Spleen (tissue), 13 donors: ENCODE measurements at places on chromosomes 2 and 18. TPM values are rescaled to one million over a fixed set of nuclear protein-coding genes. Genes with fewer than 3 reads are reported as not detected.

Gene UNC50
- 36.1 TPM for polyA plus RNA-seq

Gene PPP1R1C
- polyA plus RNA-seq, result 0.48 TPM

Gene IL1A
- polyA plus RNA-seq, result 0.67 TPM

- H3K27me3 ChIP-seq, result no peaks in the 10 kb centered on the region
- H3K27ac ChIP-seq, result no peak overlapping the region
- H3K36me3 ChIP-seq, result no peaks in the 10 kb centered on the region
- H3K4me3 ChIP-seq, result no peak overlapping the region
- DNase-seq, result no peak
Measured at GRCh38 chr2:208010506-208010905, 14.8 kb downstream of the PLEKHM3 start.

GRCh38 chr2:230205721-230206120, 14.1 kb downstream of the SP110 start:
- no peaks in the 10 kb centered on the region for H3K27me3 ChIP-seq
- H3K27ac ChIP-seq, result peak overlapping the region; percentile 71
- peaks cover 75% of the 10 kb centered on the region for H3K4me1 ChIP-seq
- no peak for DNase-seq
- H3K4me3 ChIP-seq, result no peak overlapping the region

- no peak overlapping the region for H3K27ac ChIP-seq
- no peaks in the 10 kb centered on the region for H3K27me3 ChIP-seq
- no peak overlapping the region for H3K4me3 ChIP-seq
- H3K4me1 ChIP-seq, result no peaks in the 10 kb centered on the region
- no peak for DNase-seq
Measured at GRCh38 chr2:9412781-9413180, 10.5 kb downstream of the ITGB1BP1 start.

GRCh38 chr2:191158747-191159146, 8.0 kb upstream of the STAT4 start:
- H3K27me3 ChIP-seq, result no peaks in the 10 kb centered on the region
- H3K4me1 ChIP-seq, result no peaks in the 10 kb centered on the region
- no peak overlapping the region for H3K27ac ChIP-seq
- no peak for DNase-seq
- no peak overlapping the region for H3K4me3 ChIP-seq

DNA sequence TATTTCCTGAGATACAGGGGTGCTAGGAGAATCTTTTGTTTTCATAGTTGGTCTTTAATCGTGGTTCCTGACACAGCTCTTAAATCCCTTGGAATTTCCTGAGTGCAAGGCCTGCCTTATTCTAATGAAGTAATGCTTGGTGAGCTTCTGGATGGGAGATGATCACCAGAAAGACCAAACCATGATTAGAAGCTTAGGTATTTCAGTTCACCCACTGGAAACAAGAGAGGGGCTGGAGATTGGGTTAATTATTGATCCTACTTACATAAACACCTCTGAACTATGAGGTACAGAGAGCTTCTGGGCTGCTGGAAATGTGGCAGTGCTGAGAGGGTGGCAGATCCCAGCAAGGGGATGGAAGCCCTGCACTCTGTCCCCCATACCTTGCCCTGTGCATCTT, 406.8 kb downstream of the THSD7B start:
- no peak overlapping the region for H3K4me3 ChIP-seq
- no peaks in the 10 kb centered on the region for H3K36me3 ChIP-seq
- DNase-seq, result no peak
- no peak overlapping the region for H3K27ac ChIP-seq
- H3K4me1 ChIP-seq, result no peaks in the 10 kb centered on the region

DNA sequence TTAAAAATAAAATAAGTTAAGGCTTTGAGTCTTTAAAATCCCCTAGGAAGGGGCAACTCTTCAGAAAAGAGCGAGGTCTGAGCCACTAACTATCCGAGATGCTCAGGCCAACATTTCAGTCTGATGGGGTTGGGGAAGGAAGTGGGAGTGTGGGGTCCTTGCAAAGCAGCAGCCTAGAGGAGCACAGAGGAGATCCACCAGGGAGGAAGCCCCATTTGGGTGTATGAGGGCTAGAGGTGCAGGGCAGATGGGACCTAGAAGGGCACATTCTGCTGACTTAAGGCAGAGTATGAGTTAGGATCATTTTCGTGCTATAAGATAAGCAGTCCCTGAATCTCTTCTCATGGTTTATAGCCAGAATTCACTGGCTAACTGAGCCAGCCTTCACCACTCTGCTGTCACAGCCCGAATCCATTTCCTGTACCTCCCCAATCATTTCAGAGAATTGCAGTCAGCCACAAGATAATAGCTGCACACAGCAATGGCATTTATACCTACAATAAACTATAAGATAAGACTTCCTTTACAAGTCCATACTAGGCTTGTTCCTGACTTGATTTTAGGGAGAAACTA, 37.0 kb downstream of the MRPL30 start:
- DNase-seq, result no peak
- H3K4me1 ChIP-seq, result no peaks in the 10 kb centered on the region
- no peak overlapping the region for H3K4me3 ChIP-seq
- no peak overlapping the region for H3K27ac ChIP-seq
- no peaks in the 10 kb centered on the region for H3K36me3 ChIP-seq

DNA sequence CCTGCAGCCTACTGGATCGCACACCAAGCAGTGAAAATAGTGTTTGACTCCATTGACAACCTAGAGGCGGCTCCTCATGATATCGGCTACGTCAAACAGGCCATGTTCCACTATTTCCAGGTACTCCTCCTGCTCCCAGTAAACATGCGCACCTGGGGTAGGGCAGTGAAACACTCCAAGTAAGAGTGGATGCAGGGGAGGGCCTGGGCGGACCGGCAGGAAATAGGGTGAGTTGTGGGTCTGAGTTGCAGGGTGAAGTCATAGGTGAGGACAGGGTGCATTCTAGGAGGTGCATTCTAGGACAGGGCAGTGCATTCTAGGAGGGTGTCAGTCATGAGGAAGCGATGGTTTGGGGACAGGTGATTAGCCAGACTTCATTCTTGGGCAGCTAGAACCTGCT, 5.0 kb downstream of the NAGK start:
- peak; percentile 64 for DNase-seq
- peaks cover 33% of the 10 kb centered on the region for H3K4me1 ChIP-seq
- no peaks in the 10 kb centered on the region for H3K27me3 ChIP-seq
- peaks cover 59% of the 10 kb centered on the region for H3K36me3 ChIP-seq
- no peak overlapping the region for H3K4me3 ChIP-seq

GRCh38 chr18:12630136-12630535, 27.8 kb downstream of the SPIRE1 start:
- H3K27ac ChIP-seq, result no peak overlapping the region
- no peak overlapping the region for H3K4me3 ChIP-seq
- DNase-seq, result no peak
- no peaks in the 10 kb centered on the region for H3K27me3 ChIP-seq
- no peaks in the 10 kb centered on the region for H3K4me1 ChIP-seq
- H3K36me3 ChIP-seq, result no peaks in the 10 kb centered on the region
